Activated T-helper 1 cell treated with anti-CD3 and anti-CD28 coated beads, Interleukin-2, amount 50 U/mL, for 16 hours (primary cell): ENCODE measurements at places on chromosomes 2 and 18.

DNA sequence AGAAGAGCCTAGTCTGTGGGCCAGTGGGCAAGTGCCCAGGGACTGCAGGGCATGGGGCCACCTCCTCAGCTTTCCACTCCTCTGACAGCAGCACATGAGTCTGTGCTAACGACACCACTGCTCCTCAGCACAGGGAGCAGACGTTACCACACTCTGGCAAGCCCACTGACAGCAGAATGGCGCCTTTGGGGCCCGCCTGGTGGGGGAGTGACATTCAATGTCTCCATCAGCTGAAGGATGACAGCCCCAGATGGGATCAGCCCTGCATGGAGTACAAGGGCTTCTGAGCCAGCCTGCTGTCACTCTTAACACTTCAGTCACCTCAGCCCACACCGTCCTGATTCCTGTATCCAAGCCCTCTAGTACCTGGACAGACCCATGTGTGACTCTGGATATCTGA, 149.4 kb upstream of the SMAD2 start:
- no peak for DNase-seq

GRCh38 chr18:31572368-31572767, 19.3 kb upstream of the TTR start:
- DNase-seq: no peak

DNA sequence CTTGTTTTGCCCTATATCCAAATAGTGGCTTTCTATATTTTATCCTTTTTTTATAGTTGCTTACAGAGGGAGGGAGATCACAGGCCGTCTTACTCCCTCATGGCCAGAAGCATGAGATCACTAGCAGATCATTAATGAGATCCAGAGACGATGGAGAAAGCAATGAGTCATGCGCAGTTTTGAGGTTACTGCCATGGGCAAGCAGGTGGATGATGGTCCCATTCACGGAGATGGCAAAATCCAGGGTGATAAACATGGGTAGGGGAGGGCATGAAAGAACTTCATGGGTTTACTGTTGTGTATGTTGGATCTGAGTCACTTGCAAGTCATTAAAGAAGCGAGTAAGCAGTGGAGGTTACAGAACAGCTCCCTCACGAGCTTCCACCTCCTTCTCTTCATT, 60.4 kb downstream of the C18orf63 start:
- DNase-seq: no peak

DNA sequence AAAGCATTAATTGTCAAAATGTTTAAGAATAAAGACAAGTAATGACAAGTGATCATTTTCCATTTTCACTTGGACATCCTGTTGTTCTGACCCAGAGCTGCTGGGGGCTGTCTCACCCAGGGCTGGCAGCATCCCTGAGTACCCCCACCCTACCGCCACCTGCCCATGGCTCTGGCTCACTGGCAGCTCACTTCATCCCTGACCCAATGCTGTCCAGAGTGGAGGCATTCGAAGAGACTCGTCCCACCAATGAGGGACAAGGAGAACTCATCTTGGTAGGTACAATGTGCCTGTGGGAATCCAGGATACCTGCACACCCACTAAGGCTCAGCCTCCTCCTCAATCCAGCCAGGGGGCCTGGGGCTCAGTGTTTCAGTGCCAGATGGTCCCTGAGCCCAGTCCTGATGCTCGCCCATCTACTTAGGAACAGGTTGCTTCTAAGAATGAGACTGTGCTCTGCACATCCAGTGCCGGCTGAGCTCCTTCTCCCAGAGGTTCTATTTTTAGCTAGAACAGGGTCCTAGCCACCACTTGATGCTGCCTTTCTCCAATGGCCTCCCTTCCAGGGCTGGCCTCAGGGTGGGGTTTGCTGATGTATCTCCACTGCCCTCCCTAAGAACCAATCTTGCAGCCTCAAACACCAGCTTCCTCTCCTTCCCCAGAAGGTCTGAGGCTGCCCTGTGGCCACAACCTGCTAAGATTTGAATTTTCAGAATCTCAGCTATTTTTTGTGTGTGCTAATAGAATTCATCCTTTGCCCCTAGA, 53.7 kb downstream of the ADD2 start:
- no peak for DNase-seq

GRCh38 chr2:145036421-145037011, 516.6 kb upstream of the ZEB2 start:
- DNase-seq: no peak

DNA sequence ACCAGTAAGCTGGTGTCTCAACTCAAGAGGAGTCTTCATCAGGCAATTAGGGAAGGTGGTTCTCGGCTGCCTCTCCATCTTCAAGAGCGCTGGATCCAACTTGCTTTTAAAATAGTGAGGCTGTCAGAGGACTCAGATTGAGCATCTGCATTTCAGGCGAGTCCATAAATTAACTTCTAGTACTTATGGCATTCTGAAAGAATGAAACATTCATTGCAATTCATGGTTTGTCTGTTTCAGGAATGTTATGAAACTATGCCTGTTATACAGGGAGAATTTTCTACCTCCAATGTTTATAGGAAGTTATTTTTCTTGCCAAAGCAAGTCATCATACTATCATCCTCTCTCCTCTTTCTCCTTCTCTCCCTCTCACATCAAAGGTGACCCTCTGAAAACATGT, 883.2 kb downstream of the SLC4A3 start:
- no peak for DNase-seq

- no peak for DNase-seq
Measured at GRCh38 chr2:239263669-239264491, 136.9 kb downstream of the HDAC4 start.

DNA sequence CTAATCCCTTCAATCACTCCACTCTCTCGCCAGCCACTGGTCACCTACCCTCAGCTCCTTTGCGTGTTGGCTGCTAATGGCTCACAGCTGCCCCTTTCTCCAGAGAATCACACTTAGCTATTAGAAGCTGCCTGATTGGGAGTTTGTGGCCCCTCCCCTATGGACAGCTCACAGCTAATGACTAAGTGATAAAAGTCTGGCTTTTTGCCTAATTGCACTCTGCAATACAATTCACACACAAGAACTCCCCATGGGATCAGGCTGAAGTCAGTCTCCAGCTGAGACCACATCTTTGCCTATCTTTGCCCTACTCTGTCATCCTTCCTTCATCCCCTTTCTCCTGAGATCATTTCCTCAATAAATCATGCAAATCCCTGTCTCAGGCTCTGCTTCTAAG, 701.9 kb upstream of the RAB6C start:
- DNase-seq: no peak

GRCh38 chr2:58631986-58632385, 390.9 kb upstream of the FANCL start:
- no peak for DNase-seq

DNA sequence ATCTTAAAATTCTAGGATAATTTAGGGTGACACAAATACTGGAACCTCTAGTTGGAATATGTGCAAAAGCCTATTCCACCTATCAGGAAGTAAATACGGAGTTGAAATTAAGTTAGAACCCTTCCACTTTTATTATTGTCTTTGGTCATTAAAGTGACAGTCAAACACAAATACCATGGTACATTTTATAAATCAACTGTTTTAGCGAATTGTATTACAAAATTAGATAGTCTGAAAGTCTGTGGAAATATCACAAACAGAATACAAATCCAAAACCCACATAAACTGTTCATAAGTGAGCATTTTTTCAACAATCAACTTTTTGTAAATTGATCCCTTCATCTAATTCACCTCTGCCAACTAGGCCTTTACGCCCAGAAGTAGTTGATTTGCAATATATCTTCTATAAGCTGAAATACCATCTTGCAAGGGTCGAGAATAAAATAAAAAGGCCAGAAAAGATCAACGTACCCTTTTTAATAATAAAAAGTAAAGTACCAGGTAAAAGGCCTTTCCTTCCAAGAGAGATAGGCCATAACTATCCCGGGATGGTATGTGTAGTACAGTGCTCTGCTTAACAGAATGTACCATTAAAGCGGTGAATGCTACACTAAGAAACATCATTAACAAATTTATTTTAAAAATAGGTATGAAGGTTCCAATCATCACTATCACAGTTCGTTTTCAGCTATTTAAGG, 1.3 kb downstream of the USP34 start:
- no peak for DNase-seq

GRCh38 chr2:119059287-119059686, 99.3 kb downstream of the C1QL2 start:
- no peak for DNase-seq

GRCh38 chr18:32773382-32773712, 524 bp upstream of the KLHL14 start:
- DNase-seq: no peak

GRCh38 chr2:158975271-158975921, 7.0 kb downstream of the TANC1 start:
- no peak for DNase-seq

- no peak for DNase-seq
Measured at GRCh38 chr2:174635776-174636404, 38.3 kb upstream of the WIPF1 start.

- DNase-seq: no peak
Measured at GRCh38 chr2:171959998-171960397, 37.7 kb downstream of the HAT1 start.

DNA sequence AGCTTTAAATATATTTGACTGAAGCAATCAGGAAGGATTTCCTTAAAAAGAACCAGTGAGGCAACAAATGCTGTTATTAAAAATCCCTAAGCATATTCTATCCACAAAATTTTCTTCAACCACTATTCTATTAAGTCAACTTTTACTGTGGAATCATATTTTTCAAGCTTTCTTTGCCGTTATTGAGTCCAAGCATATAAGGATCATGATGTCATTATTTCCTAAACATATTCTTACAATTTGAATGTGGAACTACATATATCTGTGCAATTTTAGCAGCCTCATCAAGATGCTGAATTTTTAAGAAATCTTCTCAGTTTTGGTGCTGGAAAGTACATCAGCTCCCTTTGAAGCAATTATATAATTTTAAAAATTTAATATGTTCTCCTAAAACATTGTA, 5.6 kb downstream of the IFIH1 start:
- DNase-seq: no peak

DNA sequence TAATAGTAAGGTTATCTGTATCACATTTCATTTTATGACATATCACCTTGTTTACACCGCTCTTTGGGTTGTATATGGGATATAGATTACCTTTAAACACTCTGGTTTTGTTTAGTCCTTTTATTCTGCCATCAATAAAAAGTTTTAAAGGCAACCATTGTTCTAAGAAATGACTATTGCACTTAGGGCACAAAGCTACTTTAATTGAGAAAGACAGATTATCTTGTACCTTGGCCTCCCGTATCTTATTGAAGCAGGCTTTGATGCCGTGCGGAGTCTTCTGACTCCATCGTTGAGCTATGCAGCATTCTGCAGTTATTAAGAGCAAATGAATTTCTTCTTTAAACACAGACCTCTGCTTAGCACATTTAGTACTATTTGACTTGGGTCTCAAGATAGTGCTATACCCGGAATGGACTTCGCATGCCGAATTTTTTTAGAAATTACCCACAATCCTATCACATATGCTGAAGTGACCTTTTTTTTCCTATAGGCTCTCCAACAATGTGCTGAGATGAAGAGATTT, 16.7 kb downstream of the PKDCC start:
- no peak for DNase-seq

- DNase-seq: no peak
Measured at GRCh38 chr2:43139501-43139900, 86.9 kb downstream of the ZFP36L2 start.

DNA sequence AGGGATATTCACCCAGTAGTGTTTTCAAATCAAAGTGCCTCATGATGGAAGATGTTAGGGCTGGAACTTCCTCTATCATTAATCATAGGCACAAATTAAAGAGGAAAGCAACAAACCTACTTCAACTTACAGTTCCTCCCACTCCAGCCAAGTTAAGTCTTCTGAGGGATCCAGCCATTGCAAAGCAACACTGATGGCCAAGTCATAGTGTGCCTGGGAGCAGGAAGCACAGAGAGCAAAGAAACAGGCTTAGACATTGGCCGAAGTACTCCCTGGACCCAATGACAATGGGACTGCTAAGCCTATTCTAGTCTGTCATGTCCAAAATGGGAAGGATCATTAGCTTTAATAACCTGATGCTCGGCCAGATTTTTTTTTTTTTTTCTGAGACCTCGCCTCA, 7.0 kb downstream of the C2orf80 start:
- DNase-seq: no peak

GRCh38 chr2:236991874-236992273, 93.8 kb upstream of the COPS8 start:
- no peak for DNase-seq

- DNase-seq: no peak
Measured at GRCh38 chr2:67465623-67466022, 68.5 kb downstream of the ETAA1 start.

- no peak for DNase-seq
Measured at GRCh38 chr2:27735263-27735904, 36.1 kb upstream of the MRPL33 start.

DNA sequence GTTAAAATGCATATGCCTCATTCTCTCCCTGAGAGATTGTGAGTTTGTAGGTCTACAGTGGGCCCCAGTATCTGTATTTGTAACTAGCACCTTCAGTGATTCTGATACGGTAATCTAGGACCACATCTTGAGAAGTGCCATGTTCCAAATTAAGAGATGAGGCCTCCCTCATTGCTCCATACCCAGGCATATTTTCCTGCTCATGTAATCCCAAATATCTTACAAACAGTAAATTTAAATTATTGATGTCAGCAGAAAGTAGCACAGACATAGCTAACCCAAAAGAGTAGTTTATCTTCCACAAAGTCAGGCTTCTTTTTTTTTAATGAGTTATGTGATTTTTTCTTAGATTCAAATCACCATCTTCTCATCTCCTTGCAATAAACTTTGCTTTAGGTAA, 263.8 kb downstream of the SETBP1 start:
- DNase-seq: no peak

DNA sequence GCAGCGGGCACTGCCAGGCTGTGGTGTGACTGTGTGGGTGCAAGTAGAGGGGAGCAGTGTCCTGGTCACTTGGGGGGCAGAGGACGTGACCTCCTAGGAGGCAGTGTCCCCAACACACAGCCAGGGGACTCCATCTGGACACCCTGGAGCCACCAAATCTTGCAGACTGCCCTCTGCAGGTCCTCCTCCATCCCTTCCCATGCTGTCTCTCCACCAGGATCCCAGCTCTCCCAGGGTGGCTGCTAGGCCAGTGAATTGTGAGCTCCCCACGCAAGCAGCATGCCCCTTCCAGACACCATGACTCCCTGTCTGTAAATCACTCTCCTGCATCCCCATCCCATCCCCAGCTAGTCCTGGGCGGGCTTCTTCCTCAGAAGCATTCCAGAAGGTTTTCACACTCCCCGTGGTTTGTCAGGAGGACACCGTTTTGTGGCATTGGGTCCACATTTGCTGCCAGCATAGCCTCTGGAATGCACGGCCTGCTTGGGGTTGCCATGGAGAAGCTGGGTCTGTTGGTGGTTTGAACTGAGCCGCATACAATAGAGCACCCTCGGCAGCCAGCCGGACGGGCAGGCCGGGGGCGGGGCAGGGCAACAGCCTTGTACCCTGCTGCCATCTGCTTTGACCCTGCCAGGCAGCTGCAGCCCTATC, 210.7 kb downstream of the KLHL29 start:
- no peak for DNase-seq

DNA sequence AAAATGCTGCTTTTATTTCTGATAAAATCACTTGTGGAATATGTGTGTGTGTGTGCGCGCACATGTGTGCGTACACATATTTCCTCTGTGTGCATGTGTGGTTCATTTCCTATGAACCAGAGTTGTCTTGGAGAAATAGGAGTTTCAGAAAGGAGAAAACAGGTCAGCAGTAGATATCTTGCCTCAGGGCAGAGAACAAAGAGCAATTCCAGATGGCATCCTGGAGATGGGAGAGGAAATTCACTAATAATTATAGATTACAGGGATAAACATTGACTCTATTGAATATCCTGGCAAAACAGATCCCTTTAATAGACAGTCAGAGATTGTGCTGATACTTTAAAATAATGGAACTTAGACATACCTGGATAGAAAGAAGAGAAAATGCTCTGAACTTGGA, 298.0 kb downstream of the TRIB2 start:
- DNase-seq: no peak
